Amniotic epithelial cell (primary cell): ENCODE measurements at places on chromosomes 5 and 9.

GRCh38 chr9:127451858-127452656 is 747 bp downstream of the LRSAM1 start:
- peak; percentile 41 for DNase-seq

GRCh38 chr9:74846766-74847165 is 41.0 kb downstream of the TRPM6 start:
- DNase-seq: peak; percentile 23

DNA sequence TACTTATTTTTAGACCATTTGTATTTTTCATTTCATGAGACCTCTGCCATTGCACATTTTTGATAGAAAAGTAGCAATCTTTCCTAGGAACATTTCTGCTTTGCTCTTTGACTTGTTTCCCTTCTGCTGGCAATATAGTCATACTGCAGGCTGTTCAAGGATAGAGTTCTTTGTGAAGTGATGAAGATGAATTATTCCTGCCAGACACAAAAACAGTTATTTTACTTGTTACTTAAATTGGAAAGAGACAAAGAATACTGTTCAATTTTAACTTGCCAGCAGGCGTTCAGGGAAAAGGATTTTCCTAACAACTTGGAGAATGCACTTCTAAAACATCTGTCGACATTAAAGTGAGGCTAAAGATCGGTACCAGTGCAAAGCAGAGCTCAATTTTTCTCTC is 251.7 kb upstream of the ACTBL2 start:
- DNase-seq: no peak

DNA sequence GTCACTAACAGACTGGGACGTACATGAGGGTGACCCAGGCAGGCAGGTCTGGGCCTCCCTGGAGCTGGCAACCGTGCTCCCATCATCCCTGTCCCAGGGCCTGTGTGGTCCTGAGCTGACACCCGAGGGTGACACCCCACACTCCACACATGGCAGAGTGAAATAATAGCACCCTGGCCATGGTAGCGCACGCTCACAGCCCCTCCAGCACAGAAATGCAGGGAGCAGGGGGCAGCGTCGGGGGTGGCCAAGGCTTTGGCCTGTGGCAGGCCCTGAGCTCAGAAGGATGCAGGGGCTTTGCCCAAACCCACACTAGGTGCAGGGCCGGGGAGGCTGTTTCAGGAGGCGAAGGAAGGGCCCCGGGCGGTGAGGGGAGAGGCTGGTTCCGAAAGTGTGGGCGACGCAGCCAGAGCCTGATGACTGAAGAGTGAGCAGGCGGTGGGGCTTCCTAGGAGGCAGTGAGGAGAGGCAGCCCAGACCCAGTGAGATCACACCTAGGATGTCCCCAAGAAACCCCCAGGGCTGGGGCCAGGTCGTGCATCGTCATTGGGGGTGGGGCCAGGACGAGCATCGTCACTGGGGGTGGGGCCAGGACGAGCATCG is 12.9 kb downstream of the OR2V2 start:
- DNase-seq: no peak

DNA sequence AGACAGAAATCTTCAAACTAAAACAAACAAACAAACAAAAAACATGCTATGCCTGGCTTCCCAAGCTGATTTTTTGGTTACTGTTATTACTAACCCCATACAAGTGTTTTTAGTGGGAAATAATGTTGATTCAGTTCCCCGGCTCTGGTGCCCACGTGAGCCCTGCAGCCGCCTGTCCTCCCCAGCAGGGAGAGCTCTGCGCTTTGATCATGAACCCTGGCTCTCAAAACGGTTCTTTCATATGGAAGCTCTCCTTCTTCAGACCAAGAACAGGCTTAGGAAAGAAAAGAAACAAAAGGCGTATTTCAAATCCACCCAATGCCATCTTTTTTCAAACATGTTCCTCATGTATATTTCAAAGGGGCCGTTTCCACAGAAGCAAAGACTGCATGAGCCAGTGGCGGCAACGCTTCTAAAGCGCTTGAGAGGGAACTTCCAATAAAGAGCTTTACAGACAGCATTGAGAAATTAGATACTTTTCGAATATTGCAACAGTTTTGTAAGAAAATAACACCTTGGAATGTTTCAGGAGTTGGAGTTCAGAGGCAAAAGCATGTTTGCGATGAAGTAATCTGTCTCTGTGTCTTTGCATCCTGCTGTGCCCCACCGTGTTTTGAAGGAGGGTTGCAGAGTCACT is 74.8 kb downstream of the ICE1 start:
- peak; percentile 53 for DNase-seq

GRCh38 chr5:110265162-110265561 is 461.3 kb downstream of the TMEM232 start:
- DNase-seq: no peak

GRCh38 chr9:136786451-136786850 is 4.7 kb upstream of the TMEM141 start:
- no peak for DNase-seq

DNA sequence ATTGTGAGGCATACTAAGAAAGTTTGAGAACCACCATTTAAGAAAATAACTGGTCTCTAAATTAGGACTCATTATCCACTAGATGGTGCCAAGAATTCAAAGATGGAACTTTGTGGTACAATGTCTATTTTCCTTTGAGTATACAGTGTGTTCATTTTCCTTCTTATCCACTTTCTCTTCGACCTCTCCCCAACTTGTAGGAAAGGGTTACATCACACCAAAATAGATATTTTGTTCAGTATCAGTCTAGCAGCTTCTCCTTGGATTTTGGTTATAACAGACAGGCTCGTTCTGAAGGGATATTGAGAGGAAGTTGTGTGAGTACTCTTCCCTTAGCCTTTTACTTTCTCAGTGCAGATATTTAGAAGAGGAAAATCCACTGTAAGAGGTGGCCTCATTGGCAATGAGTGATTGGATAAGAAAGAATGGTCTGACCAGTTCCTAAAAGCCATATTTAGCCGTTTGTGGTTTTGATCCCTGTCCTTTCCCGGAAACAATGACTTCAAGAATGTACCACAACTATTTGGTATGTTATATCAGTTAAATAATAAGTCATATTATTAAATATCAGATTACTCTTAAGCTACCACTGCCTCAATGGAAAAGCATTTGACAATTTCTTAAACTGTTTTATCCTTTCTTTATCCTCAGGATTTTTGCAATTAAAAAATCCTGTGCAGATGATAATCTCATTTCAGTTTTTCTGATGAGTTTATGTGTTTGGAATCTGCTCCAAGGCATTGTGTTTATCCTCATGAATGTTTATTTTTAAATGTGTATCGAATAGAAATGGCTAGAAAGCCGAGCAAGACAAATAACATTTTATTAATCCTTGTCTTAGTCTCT is 69.0 kb upstream of the GRAMD2B start:
- peak; percentile 93 for DNase-seq

GRCh38 chr5:79827159-79827629 is 137.6 kb downstream of the CMYA5 start:
- DNase-seq: no peak

- DNase-seq: no peak
These were observed 1.8 kb upstream of the JADE2 start for GRCh38 chr5:134523543-134524271.

- DNase-seq: peak; percentile 90
These were observed 25.6 kb downstream of the ABL1 start for GRCh38 chr9:130860458-130861316.

DNA sequence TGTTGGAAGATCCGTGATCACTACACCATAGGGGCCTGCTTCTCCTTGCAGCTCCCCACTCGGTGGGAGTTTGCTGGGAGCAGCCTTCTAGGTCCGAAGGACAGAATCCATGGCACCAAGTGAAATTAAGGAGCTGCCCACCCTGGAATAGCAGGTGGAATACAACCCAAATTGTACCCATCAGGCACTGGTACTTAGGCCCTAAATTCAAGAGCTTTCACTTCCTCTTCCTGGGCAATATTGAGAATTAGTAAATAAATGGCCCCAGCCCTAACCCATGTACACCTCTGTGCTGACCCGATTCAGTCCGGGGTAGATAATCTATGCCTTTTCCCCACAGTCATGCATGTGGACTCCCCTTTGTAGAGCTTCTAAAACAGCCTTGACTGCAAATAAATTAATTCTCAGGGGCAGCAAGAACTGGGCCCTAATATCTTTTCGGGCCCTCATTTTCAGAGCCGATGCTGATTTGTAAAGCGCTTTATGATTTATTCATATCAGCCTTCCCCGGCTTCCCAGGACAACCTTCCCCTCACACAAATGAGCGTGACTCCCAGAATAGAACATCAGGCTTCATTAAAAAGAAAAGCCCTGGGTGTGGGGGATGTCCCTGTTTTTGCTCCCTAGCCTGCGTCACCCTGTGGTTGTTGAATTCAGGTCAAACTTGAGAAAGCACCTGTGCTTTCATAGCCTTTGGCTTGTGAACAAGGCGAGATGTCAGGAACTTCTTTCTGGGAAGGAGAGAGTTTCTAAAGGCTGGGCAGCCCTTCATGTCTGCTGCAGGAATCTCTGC is 126.1 kb upstream of the TBC1D2 start:
- no peak for DNase-seq

DNA sequence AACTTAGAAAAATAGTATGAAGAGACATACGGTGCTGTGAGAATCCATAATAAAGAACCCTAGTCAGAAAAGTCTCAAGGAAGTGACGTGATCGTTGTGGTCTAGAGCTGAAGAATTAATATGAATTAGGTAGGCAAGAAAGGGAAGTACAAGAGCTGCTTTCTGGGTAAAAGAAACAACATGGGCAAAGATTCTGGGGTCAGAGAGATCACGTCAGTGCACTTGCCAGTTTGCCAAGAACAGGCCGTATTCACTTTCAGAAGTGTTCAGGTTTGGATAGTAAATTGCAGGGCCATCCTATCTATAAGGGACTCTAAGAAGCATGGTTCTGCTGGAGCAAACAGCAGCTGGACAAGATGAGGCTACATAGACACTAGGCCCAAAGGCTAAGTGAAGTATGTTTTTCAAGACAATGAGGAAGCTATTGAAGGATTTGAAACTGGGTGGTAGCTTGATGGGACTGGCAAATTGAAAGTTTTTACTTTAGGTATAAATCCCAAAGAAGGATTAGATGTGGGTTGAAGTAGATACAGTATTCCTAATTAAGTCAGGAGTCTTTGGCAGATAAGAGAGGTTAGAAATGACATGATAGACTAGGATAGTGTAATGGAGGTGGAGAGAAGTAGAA is 4.8 kb upstream of the CHD1 start:
- DNase-seq: no peak

DNA sequence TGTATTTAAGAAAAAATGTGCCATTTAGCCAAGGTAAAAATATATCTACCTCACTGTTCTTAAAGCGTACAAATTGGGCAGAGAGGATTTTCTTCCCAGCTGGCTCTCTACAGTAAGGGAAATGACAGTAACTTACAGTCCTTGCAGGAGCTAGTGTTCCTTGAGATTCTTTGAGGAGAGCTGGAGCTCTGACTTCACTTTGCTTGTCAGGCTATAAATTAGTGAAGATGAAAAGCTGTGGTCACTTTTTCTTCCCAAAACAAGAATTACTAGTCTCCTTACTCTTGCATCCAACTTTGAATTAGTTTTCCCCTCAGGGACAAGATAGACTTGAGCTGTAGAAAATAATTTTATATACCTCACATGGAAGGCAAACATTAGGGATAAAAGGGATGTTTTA is 129.9 kb downstream of the ZSWIM6 start:
- DNase-seq: peak; percentile 18

GRCh38 chr9:4228606-4229005 is 71.3 kb downstream of the GLIS3 start:
- peak; percentile 67 for DNase-seq

DNA sequence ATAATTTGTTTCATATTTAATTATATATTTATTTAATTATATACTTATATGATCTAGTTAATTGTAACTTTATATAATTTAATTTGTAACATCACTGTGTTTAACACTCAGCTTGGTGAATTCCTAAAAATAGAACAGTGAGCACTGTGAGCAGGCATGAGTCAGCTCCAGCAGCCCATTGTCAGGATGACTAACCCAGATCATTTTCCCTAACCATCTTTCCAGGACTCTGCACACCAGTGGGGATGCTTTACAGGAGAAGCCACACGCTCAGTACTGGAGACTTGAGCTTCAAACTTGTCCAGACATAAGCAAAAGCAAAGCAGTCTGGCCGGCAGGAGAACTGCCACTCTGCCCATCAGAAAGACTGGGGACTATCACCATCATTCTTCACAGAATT is 446.2 kb upstream of the TRPC7 start:
- peak; percentile 65 for DNase-seq

- peak; percentile 88 for DNase-seq
These were observed 69.9 kb downstream of the LRSAM1 start for GRCh38 chr9:127520941-127521918.

GRCh38 chr9:34197756-34198711 is 19.2 kb downstream of the UBAP1 start:
- DNase-seq: no peak

- no peak for DNase-seq
These were observed 426 bp downstream of the FAM114A2 start for GRCh38 chr5:154038261-154038706.

DNA sequence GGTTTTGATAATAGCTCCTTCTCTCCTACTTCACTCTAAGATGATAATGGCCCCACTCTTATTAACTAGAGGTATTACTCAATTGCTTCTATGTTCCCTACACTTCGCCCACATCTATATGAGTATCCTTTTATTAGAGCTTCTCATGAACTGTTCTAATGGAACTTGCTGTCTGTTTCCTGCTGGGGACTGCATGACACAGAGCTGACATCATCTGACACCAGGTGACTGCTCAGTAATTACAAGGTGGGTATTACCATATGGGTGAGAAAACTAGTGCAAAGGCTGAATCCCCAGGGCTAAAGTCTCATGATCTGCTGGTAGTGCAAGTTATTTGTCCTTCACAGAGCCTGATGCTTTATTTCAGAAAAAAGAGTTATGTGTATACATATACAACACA is 146.2 kb upstream of the PLCXD3 start:
- DNase-seq: no peak

DNA sequence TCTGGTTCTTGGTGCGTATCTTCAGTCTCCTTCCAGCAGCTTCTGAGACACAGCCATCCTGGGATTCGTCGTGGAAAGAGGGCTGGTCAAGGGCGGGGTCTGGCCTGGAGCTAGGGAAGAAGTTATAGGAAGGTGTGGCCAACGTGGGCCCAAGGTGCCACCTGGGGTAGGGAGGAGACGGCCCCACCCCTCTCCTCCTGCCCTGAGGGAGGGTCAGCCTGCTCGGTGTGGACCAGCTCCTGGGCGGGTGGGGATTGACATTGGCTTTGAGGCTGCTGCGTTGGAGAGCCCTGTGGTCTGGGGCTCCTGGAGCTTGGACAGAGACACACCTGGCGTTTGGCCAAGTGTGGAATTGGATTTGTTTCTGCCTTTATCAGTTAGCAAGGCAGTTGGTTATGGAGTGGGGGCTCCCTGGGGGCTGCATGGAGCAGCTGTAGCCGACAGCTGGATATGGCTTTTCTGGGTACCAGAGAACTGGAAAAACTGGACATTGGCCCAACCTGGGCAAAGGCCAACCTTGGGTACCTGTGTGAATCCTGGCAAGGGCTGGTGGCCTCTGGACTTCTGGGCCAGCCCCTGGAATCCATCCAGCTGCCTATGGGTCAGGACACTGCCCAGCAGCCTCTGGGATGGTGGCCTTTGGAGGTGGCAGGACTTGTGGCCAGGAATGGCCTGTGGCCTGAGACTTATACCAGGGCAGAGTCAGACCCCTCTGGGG is 75.7 kb upstream of the PPP1R26 start:
- no peak for DNase-seq
